ENCODE measurements at places on chromosomes 7 and 10.
A peak's percentile ranks its signal among the peaks of the same experiment; 100 is the strongest.

- DNase-seq: no peak
These were observed 198.4 kb downstream of the SNX10 start for GRCh38 chr7:26489906-26490639.

- no peak for DNase-seq
These were observed 23.8 kb downstream of the CYTH3 start for GRCh38 chr7:6248581-6248980.

DNA sequence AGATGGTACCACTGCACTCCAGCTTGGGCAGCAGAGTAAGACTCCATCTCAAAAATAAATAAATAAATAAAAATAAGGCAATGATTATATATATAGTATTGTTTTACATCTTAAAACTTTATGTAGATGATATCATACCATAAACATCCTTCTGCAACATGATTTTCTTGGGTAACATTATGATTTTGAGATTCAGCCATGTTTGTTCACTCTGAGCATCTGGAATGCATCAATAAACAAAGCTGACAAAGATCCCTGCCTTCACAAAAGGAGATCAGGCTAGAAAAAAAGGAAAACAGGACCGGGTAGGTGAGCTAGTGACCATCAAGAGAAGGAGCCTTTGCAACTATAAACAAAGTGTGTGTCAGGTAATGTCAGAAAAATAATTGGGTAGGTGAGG lies 31.9 kb upstream of the KAT6B start:
- DNase-seq: no peak

GRCh38 chr7:21113609-21114415 lies 314.1 kb upstream of the SP4 start:
- no peak for DNase-seq

DNA sequence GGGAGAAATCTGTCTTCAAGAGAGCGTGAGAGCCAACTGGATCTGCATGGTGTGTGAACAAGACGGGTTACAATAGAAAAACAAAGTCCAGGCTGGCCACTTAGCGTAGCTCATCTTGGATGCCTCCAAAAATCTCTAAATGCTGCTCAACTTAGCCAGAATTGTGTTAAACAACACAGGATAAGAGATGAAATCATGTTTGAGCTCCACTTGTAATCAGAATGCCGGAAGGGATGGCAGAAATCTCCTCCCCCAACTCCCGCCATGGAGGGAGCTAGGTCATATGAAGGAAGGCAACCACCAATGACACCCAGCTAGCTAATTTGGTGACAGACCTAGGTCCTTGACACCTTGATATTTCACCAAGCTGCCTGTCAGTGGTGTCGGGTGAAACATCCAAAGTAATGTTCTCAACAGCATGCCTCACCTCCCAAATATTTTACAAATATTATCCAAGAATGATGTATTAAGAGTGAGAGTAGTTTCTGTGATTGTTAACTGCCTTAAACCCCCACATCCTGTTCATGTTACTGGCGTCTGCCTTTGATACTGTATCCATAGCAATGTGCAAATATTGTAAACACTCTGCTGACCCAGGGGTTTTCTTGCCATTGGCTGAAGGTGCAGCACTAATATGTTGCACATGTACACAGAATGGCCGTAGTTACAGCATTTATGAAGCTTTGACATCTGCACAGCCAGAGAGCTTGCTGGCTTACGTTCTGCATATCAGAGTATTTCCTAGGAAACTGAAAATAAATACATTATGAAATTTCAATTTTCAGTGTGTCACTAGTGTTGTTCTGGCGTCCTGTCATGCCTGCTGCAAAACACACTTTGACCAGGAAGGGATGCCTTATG lies 25.8 kb downstream of the TMEM254 start:
- DNase-seq: no peak

- no peak for DNase-seq
These were observed 992.1 kb downstream of the NRG3 start for GRCh38 chr10:82867056-82867455.

- peak; percentile 22 for DNase-seq
These were observed 19.4 kb downstream of the PFKFB3 start for GRCh38 chr10:6221971-6222751.

DNA sequence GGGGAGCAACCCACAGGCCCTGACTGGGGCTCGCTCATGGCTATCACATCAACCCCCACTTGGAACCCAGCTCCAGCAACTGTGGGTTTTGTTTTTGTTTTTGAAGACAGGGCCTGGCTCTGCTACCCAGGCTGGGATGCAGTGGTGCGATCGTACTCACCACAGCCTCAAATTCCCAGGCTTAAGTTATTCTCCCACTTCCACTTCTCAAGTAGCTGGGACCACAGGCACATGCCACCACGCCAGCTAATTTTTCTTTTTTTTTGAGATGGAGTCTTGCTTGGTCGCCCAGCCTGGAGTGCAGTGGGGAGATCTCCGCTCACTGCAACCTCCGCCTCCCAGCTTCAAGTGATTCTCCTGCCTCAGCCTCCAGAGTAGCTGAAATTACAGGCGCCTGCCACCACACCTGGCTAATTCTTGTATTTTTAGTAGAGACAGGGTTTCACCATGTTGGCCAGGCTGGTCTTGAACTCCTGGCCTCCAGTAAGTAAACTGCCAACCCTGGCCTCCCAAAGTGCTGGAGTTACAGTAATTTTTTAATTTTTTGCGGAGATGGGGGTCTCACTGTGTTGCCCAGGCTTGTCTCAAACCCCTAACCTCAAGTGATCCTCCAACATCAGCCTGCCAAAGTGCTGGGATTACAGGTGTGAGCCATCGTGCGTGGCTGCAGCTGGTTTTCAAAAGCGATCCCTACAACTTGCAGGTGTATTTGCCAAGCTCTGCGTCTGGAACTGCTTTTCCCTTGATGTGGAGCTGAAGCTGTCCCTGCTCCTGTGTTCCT lies 228.7 kb downstream of the SKIDA1 start:
- DNase-seq: no peak

DNA sequence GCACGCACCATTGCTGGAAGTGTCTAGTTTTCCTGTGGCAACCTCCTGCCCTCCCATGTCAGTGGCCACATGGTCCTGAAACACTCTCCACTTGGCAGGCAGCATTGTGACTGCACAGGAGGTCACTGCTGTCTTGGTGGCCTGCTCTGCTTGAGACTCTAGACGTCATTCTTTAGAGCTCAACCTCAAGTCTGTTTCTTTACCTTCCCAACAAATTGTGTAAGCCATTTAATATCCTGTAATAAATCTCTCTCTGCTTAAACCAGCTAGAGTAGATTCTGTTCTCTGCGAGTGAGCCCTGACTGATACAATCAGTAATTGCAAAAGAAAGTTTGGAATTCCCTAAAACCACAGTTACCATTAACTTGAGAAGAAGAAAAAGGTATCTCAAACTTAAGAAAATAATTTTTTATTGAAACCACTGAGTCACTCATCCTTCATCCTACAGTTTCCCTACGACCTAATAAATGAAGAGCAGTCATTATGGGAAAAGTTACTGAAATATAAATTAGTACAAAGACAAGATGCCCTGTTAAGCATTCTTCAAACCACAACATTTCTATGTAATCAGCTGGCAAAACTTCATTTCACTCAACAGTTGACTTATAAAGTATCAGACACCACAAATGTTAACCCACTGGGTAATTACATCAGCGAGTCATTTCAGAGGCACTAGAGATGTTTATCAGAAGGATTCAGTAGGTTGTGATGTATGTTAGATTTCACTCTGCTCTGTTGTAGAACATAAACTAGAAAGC lies 18.0 kb downstream of the SLC25A13 start:
- no peak for DNase-seq

- no peak for DNase-seq
These were observed 41.2 kb upstream of the AGR3 start for GRCh38 chr7:16923019-16923418.

GRCh38 chr7:129163875-129164544 lies 19.5 kb downstream of the TSPAN33 start:
- DNase-seq: no peak

DNA sequence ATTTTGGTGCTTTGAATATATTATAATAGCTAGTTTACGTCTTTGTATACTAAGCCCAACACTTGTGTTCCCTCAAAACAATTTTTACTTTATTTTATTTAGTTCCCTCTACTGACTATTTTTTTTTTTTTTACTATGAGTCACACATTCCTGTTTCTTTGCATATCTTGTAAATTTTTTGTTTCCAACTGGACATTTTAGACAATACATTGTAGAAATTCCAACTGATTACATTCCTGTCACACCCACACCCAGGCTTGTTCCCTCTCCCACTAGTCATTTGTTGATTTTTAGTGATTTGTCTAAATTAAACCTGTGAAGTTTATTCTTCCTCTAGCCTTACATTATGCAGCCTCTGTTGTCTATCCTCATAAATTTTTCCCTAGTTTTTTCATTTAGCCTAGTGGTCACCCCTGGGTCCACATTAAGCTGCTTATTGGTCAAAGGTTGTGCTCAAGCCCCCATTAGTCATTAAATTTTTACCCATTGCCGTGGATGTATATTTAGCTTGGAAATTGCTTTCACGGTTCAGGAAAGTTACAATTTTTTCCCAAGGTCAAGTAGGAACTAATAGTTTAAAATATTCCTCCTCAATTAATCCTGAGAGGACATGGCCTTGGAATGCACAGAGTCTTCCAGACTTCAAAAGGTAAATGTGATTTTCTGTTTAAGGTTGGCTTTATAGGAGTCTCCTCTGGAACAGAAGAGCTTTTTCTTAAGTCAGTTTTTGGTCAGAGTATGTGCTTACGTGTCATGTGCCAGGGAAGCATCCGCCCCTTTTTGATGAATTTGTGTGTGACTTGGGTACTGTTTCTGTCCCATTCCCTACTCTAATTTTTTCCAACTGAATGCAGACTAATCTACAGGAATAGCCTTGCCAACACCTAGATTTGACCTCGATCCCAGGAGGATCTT lies 207.6 kb upstream of the TMEM72 start:
- DNase-seq: no peak

GRCh38 chr10:28505359-28505959 lies 27.5 kb upstream of the WAC start:
- no peak for DNase-seq

- DNase-seq: no peak
These were observed 18.5 kb downstream of the BMS1 start for GRCh38 chr10:42801135-42801534.

GRCh38 chr10:130061760-130062159 lies 48.9 kb downstream of the C10orf143 start:
- no peak for DNase-seq

DNA sequence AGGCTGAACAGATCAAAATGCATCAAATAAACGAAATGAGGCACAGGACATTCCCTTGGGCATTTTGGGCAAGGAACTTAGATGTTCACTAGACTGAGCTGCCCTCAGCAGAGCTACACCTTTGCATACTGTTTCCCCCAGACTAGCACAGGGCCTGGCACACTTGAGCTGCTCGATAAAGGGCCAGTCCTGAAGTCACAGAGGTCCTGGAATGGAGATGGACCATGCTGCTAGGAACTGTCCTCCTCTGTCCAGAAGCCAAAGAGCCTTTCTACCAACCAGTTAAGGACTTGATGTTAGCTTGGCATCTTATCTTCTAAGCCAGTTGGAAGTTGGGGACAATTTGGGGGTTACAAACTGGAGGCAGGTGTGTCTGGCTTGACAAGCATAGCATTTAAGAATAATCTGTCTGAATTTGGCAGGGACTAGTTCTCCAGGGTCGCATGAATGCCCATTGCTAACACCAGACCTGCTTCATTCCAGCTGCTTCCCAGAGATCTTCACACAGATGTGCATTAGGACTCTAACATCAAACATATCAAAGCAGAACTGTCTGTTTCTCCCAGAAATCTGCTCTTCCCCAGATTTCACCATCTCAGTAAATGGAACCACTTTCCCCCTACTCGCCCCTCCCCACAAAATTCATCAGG lies 152.2 kb upstream of the PDE1C start:
- DNase-seq: no peak

DNA sequence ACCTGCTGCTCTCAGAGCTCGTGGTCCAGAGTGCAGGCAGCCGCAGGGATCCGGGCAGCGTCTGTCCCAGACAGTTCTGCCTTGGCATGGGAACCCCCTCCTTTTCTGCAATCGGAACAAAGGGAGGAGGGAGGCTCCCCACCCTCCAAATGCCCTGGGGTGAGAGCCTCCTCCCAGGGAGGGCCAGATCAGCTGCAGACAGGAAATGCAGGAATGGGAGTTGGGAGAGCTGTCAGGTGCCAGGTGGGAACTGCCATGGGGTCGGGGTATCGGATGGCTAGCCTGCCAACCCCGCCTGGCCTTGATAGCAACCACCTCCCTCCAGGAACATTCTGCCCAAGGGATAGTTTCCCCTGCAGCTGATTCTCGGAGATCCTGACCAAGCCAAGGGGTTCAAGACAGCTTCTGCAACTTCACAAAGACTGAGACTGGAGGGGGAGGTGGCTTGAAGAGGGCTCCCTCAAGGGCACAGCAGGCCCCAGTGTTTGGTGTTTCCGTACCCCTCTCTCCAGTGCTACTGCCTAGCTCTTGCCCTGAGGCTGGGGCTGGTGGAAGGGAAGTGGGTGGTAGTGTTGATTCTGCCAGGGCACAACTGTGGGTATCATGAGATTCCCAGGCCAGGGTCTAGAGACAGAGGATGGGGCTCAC lies at the start of gene CALML5:
Gene CALML5, minus strand, starts transcription at position 78 of the 648 bp plus-strand sequence. CDS start 132 bp downstream, outside the sequence.
- DNase-seq: no peak

Data from activated T-cell treated with anti-CD3 and anti-CD28 coated beads, Interleukin-2, amount 50 U/mL, for 1 hour (primary cell).